Panc1 (cell line): ENCODE measurements at places on chromosomes 5 and 9.

DNA sequence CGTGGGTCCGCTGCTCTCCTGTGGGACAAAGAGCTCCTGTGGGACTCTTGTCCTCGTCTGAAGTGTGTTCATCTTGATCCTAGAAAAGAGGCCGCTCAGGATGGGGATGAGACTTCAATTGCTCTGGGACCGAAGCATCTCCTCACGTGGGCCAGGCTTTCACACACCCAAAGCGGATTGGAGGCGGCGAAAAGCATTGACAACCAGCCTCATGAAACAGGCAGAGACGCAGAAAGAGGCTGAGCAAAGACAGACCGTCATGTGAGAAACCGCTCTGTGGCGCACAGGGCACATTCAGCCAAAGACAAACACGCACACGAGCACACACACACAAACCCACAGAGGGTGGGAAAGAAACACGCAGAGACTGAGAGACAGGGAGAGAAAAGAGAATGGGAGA, 479.5 kb downstream of the SPATA31A7 start:
- DNase-seq, result no peak

- no peak for DNase-seq
Measured at GRCh38 chr5:90644132-90644531, 85.5 kb downstream of the ADGRV1 start.

DNA sequence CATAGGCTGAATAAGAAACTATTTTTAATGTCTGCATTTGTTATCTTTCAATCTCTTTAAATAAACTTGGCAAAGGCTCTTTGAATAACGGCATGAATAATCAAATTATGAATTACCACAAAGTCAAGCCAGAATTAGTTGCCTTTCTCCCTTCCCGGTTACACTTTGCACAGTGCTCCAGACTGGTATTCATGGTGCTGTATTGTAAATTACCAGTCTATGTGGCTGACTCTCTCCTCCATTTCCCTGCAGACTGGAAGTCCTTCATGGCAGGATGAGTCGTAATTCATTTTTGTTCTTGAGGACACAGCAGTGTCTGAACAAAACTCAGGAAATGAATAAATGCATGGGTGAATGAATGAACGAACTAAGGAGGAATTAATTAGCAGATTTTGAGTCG, 142.9 kb downstream of the GNA14 start:
- no peak for DNase-seq

GRCh38 chr5:110346893-110347358, 379.5 kb downstream of the TMEM232 start:
- no peak for DNase-seq
